CD4-positive, alpha-beta T cell treated with Interferon gamma for 1 hour (primary cell): ENCODE measurements at places on chromosomes 2 and 18.
A peak's percentile ranks its signal among the peaks of the same experiment; 100 is the strongest.

- no peak for DNase-seq
These were observed 37.9 kb downstream of the SS18 start for GRCh38 chr18:26052505-26052904.

DNA sequence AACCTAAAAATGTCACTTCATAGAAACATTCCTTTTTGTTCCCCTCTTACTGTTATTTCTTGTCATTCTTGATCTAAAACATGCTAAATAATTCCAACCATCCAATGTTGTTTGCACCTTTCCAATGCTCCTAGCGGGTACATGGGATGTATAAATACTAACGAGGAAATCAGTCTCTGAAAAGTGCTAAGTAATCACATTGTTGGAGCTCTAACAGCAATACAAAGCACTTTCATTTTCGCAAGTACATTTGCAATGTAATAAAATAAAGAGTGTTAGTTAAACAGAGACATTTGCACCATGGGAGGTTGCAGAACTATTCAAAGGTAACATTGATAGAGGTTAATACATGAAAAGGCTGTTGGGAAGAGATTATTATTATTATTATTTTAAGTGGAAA is 286.2 kb upstream of the ACVR2A start:
- no peak for DNase-seq

DNA sequence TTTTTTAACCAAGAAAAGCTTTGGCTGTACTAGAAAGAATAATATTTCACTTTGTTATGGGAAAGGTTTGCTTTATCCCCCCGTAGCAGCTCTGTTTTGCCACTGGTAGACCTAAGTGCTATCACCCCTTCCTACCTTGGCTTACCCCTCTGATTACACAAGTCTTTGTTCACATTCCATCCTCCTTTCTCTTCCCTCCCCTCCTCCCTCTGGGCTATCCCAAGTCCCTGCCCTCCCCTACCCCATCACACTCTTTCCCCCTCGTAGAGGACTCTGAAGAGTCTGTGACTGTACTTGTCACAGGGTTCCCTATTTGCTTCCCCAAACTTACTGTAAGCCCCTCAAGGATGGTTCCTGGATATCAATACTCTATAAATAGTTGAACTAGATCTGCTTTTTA is 152.9 kb upstream of the NOSTRIN start:
- no peak for DNase-seq

DNA sequence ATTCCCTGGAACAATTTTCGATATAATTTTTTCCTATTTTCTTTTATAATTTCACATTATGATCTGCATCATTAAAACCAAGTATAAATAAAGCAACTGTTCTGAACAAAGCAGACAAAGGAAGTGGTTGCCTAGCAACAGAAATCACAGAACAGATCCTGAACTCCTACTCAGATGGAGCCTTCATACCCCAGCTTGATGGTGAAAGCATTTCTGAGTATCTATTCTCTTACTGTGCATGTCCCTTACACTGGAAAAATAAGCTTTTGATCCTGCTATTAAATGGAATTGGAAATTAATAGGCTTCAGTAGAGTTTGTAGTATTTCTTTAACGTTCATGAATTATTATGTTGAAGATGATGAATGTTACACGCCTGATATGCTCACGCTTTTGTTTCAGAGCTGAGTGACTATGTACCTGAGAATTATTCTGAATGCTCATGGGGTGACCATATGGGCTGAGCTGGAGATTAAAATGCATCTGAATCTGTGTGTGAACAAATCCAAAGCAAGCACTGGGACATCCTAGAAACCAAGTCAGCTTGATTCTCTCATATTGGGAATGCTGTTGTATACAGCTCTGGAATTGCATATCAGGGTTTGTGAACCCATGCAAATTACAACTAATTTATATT is 254.0 kb downstream of the KCNJ3 start:
- no peak for DNase-seq

DNA sequence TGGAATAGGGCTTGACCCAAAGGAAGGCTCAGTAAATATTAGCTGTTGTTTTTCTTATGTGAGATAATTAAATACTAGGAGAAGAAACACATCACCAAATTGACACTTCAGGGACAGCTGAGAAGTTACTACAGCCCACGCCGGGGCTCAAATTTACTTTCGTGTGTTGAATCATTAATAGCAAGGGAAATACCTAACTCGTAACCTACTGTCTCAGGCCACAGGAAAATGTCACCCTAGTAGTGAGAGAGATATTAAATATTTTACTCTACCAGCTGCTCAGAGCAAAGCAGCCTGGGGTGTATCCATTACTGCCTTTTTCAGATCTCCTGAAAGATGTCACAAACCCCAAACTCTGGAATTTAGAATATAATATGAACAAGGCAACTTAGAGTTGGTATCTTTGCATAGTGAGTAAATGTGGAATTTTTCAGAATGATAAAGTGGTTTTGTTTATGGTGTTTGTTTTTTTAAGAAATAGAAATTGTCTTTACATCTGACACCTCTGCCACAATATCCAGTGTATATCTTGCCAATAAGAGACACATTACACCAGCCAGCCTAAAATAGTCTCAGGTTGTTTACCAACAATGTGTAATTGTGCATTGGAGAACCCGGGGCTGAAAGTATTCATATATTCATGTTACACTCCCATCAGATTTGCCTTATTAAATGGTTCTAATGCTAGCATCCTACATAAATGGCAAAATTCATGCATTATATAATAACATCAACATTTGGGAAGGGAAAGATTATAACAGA is 48.4 kb downstream of the ATP8B1 start:
- no peak for DNase-seq

DNA sequence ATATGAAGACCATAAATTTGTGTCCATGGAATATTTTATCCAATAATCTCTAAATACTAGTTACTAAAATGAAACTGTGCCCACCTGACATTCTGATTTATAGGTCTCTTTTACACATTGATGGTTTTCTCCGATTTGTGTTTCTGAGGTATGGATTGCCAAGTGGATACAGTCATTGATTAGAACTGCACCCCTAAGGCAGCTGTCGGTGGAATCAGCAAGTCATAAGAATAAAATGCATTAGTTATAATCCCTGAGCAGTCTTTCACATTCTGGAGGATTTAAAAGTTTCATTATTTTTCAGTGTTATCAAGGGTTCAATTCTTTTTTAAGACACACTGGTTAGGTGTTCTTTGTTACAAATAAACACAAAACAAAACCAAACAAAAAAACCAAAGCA is 6.0 kb downstream of the CAVIN2 start:
- no peak for DNase-seq

GRCh38 chr2:171124541-171124940 is 36.2 kb downstream of the TLK1 start:
- no peak for DNase-seq

DNA sequence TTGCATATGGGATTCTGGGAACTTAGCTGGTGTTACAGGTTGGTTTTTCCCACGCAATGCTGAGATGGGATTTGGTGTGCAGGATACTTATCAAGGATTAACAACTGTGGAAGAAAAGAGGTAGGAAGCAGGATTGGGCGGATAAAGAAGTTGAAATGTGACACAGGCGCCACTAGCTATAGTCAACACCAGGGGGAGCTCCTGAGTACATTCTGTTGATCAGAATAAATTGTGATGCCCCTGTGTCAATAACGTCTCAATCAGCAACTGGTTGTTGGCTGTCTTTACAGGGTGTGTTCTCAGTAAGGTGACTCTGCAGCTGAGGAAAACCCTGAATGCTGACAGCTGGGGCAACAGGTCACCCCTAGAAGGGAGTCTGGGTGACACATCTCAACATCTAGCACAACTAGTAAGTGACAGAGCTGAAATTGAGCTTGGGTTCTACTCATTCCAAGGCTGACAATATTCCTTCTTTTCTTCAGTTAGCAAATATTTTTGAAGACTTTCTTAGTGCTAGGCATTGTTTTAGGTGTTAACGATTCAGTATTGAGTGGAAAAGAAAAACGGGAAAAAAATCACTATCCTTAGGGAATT is 143.0 kb downstream of the ARL6IP6 start:
- no peak for DNase-seq

DNA sequence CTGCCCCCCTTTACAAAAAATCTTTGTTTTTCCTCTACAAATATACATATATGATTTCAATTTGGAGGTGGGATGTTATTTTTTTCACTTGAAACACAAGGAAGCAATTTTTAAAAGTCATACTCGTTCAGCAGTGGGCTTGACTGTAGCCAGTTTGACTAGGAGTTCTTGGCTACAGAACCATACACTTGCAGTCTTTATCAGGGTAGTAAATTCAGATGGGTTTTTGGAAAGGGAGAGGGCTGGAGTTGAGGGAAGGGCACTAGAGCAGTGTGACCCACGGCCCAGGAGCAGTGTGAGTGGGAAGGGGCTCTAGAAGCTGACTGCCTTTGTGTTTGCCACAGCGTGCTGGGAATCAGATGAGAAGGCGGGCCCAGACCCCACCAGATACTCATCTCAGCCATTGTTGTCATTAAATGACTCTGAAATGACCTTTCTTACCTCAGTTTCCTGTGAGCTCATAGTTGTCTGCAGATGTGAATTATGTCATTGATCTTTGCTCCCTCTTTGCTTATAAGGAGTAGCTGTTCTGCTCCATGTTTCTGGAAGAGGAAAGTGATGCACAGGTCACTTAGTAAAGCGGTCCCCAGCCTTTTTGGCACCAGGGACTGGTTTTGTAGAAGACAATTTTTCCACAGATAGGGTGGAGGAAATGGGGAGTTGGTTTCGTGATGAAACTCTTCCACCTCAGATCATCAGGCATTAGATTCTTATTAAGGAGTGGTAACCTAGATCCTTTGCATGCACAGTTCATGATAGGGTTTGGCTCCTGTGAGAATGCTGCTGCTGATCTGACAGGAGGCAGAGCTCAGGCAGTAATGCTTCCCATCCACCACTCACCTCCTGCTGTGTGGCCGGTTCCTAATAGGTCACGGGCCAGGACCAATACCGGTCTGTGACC is 116.8 kb downstream of the SPTBN1 start:
- DNase-seq, result peak; percentile 52

- no peak for DNase-seq
These were observed 143.7 kb downstream of the TPO start for GRCh38 chr2:1556776-1557466.

GRCh38 chr18:41873730-41874129 is 81.3 kb upstream of the PIK3C3 start:
- DNase-seq, result no peak

DNA sequence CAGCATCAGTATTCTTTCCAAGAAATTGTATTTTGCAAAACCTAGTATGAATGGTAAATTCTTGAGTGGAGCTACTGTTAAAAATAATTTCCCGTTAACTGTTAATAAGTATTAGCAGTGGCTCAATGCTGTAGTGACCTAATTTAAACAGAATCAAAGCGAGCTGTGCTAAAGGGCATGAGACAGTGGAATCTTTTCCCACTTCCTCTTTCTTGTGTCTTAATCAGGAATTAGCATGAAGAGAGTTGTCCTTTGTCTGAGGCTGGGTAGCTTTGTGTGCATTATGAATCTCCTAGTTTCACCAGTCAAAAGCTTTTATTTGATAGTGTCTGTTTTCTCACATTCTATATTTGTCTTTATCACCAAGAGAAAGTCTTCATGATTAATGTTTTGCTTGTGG is 298.8 kb upstream of the GCFC2 start:
- DNase-seq, result no peak

DNA sequence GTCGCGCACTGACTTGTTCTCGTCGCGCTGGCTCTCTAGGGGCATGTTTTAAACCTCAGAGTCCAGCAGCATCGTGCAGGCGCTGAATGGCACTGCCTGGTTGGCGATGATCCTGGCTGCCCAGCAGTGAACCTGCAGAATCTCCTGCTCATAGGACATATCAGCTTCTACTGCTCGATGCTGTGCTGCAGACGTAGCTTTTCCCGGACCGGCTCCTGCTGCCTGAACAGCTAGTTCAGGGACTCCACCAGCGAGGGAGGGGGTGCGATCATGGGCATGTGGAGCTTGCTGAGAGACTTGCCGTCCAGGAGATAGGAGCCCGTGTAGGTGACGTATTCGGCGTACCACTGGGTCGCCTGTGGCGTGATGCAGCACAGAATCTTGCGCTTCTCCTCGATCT is 890.0 kb upstream of the LRRTM1 start:
- DNase-seq, result no peak

DNA sequence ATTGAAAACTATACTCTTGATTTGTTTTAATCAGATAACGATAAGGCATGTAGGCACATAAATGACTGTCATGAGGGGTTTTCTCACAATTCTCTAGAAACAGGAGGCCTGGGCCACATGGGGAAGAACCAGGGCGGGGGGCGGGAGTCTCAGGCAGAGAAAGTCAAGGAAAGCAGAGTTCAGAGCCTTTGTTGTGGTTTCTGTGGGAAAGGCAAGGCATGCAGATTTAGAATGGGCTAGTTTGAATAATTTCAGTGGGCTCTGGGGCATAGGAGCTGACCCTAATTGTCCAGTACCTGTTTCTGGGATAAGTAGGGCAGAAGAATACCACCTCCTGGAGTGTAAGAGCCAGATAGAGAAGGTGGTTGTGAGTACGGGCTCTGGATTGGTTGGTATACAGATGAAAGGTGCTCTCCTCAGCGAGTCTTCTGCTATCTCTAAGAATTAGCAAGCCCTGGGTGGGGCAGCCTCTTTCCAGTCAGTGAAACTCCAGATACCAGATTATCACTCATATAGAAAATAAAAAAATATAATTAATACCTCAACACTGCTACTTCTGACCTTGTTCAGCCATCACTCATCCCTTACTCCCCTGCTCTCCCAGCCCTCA is 41.5 kb upstream of the CYRIA start:
- no peak for DNase-seq

DNA sequence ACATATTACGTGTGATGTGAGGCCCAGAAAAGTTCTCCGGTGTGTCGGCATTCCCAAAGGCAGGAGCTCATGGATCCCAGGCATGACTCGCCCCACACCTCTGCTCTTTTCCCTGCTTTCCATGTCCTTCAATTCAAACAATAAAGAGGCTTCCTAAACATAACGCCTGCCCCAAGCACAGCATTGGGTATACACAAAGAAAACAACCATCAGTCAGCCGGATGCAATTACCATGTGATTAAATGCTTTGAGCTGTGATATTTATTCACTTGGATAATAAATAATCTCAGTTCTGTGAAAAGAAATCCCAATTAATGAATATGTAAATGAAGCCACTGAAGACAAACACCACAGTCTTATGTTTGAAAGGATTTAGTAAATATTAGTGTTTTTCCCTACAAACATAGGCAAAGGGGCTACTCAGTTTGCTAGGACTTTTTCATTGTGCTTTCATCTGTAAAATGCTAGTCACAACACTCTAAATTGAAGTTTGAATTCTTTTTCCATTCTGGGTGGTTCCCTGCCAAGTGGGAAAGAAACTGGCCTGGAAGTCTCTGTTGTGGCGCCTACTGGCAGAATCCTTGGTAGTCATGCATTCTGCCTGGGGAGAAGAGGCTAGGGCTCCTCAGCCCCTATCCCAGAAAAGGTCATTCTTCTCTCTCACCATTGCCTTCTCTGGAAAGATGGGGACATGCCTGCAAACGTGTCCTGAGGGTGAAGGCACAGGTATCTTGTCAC is 144.7 kb downstream of the COL6A3 start:
- DNase-seq, result no peak

- no peak for DNase-seq
These were observed 207.5 kb downstream of the SPP2 start for GRCh38 chr2:234257859-234258561.
